Upper lobe of right lung (tissue), 1 donor: ENCODE measurements at places on chromosomes 3 and 15.

DNA sequence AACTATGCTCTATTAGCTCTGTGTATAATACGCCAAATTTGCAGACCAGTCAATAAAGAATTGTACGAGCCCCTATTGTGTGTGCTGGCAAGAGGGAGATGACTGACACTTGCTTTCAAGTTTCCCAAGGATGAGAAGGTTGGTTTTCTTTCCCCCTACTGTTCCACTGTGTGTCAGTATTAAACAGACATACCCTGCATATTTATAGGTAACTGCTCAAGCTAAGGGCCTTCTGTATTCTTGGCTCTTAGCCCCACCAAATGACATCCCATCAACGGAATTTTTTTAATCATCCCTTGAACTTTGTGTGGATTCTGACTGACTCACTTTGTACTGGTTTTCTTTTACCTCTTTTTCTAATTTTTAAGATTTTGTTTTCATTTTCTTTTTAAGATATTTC lies 60.6 kb upstream of the GYG1 start:
- no peak for DNase-seq

DNA sequence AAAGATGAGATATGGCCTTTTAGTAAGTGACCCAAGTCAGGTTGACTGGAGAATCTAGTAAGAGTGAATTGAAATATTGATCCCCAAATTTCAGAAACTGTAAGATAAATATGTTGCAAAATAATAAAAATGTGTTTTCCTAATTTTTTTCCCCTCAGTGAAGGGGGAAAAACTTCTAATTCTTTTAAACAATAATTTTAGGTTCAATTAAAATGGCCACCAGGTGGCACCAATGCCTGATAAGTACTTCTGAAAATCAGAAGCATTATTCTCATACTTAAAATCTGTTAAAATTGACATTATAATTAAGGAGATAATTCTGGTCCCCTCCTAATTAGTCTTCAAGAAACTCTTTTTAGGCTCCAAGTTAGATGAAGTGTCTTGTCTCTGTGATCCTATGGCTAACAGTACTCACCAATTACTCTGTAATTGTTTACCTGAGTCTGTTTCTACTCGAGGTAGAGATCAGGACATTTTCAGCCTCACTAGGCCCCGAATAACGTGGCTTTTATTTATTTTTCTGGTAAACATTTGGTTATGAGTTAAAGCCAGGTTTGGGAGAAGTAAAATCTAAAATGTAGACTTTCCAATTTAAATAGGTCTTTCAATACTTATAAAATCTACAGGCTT lies 52.6 kb downstream of the NMD3 start:
- DNase-seq, result no peak

- DNase-seq, result no peak
Measured at GRCh38 chr3:71951361-71951760, 166.4 kb upstream of the PROK2 start.

DNA sequence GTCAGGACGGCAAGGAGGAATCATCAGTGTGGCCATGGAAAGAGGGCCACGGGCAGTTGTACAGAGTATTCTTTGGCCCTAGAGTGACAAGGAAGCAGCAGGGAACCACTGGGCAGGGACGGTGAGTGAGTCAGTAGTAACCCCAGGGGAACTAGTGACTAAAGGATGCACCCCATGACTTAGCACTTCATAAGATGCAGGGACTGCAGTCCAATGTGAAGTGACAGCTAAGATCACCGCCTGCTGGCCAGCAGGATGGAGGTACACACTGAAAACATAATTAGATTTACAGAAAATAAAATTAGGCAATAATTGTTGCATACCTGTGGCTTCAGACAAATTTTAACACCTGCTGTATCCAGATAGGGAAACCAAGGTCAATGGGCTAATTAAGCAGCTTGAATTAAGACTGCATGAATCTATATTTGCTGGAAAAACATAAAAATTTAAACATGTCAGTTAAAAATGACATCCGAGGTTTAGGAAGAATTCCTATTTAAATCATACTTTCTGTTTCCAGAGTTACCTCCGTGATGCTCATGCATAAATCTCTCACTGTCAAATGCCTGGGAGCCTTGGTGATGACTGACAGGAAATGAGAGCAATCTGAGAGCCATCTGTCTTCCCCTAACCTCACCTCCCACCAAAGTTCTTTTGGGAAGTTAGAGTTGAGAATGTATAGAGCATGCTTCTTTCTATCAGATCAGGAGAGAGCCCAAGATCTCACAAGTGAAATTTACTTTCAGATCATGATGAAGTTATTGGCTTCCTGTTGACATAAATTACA lies 56.5 kb downstream of the DCLK3 start:
- no peak for DNase-seq

DNA sequence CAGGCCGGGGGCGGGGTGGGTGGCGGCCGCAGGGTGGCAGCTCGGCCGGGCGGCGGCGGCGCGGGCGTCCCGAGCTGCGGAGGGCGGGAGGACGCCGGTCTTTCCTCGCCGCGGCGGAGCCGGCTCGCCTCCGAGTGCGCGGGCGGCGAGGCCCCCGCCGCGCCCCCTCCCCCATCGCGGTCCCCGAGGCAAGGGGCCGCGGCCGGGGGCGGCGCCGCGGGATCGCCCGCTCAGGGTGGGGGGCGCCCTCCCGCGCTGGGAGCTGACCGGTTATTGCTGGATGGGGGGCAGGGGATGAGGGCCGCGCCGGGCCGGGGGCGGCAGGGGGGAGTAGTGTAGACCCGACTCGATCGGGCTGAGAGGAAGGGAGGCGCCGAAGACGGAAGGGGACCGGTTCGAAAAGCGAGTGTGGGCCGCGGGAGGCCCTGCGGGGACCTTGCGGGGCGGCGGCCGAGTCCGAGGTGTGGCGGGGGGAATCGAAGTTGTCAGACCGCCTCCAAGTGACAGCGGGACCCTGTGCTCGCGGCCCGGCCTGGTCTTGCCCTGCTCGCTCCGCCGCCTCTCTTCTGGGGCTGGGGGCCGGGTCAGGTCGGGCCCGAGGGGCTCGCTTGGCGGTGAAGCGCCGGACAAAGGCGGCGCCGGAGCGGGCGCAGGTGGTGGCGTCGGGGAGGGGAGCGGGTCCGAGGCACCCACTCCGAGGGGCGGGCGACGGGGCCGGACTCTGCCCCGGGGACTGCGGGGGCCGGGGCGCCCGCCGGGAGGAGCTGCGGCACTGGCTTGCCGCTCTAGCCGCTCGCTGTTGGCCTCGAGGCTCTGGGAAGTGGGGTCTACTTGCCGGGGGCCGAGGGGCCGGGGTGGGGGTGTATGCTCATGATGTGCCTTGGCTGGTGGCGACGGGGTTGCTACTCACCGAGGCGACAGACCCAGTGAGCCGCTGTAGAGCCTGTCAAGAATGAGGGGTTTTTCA lies 1.1 kb downstream of the BAHD1 start:
- DNase-seq, result no peak

- no peak for DNase-seq
Measured at GRCh38 chr3:52670621-52671521, 14.8 kb downstream of the PBRM1 start.

DNA sequence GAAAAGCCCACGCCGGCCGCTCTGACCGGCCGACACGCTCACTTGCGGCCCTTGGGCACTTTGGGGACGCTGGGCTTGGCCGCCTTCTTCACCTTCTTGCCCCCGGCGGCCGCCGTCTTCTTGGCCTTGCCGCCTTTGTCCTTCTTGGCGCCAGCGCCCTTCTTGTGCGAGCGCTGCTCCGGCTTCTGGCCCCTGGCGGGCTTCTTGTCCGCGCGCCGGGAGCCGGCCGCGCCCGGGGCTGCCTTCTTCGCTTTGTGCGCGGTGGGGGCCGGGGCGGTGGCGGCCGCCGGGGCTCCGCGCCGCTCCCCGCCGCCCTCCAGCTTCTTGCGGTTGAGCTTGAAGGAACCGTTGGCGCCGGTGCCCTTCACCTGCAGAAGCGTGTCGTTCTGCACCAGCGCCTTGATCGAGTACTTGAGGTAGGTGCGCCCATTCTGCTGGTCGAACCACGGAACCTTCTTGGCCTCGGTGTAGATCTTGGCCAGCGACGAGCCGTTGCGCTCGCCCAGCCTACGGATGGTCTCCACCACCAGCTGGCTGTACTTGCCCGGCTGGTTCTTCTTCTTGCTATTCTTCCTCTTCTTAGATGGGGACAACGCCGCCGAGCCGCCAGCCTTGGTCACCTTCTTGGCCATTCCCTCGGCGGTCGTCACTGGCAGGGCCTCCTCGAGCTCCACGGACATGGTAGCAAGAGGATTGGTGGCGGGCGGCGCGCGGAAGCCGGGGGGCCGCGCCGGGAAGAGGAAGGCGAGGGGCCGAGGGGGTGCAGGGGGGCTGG lies 36.7 kb downstream of the HMCES start:
- DNase-seq, result peak; percentile 82

DNA sequence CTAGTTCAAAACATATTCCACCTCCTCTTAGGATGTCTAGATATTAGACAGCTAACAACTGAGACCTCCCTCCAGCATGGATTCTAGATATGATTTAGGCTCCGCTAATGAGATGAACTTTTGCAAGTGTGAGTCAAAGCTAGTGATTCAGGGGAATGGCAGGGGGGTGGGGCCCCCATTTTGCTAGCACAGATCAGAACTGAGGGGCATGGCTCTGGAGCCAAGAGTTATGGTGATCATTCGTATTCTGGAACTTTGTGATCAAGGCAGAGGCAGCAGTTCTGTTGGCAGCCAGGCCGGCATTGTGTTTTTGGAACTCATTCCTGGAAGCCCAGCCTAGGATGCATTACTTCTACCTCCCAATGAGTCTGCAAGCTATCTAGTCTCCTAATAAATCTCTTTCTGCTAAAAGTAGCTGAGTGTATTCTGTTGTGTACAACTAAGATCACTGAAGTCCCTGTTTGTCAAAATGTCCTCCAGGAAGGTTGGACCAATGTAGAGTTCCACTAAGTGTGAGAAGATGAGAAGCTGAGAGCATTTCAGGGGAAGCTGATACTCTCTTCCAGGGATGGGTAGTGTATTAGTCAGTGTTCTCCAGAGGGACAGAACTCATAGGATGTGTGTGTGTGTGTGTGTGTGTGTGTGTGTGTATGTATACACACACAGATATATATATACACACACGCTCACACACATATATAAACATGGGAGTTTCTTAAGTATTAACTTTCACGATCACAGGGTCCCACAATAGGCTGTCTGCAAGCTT lies 312.7 kb downstream of the TLE3 start:
- DNase-seq, result no peak

GRCh38 chr3:129058441-129059200 lies 2.0 kb upstream of the GP9 start:
- DNase-seq, result no peak

- peak; percentile 48 for DNase-seq
Measured at GRCh38 chr15:43775411-43775965, 1.3 kb downstream of the ELL3 start.

DNA sequence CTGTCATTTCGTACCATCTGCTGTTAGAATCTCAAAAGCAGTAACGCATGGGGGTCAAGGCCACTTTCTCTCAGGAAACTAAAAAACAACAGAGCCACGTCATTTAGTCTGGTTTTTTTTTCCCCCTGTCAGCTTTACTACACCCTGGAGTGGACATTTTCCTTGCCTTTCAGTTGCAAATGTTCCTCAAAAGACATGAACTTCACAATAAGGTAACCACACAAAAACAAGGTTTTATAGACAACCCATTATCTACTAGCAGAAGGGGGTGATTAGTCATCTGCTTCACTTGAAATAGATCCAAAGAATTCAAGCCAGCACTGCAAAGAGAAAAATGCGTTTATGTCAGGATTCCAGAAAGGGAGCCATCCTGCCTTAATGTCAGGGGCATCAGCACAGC lies 171.8 kb upstream of the CDIN1 start:
- no peak for DNase-seq

- DNase-seq, result no peak
Measured at GRCh38 chr3:102608875-102609274, 174.1 kb downstream of the ZPLD1 start.

DNA sequence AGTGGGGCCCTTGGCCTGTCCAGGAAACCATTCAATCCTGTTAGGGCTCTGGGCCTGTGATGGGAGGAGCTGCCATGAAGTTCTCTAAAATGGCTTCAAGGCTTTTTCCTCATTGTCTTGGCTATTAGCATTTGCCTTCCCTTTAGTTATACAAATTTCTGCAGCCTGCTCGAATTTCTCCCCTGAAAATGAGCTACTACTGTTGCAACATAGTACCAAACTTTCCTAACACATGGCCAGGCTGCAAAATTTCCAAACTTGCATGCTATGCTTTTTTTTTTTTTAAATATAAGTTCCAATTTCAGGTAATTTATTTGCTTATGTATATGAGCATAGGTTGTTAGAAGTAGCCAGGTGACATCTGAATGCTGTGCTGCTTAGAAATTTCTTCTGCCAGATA lies 560.8 kb upstream of the TBL1XR1 start:
- no peak for DNase-seq

DNA sequence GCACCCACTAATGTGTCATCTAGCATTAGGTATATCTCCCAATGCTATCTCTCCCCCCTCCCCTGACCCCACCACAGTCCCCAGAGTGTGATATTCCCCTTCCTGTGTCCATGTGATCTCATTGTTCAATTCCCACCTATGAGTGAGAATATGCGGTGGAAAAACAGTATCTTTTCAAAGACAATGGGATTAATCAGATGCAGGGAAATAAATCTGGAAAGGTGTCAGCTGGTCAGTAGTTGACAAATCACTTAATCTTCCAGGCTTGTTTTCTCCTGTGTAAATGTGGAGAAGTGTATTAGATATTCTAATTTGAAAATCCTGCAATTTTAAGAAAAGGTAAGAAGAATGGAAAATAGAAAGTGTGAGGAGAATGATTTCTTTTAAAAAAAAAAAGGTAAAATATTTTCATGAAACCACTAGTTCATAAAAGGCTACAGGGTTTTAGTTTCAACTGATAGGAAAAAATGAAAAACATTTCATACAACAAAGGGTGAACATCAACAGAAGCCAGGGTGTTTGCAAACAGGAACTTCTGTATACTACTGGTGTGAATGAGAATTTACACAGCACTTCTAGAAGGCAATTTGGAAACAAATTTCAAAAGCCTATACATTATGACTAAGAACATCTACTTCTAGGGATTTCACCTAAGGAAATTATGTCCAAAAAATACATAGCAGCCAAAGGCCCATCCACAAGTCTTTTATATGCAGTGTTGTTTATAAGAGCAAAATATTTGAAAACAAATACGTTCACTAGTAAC lies 113.5 kb downstream of the CBLB start:
- no peak for DNase-seq
